Epithelial cell of prostate (primary cell): ENCODE measurements at places on chromosomes 11 and 22.

DNA sequence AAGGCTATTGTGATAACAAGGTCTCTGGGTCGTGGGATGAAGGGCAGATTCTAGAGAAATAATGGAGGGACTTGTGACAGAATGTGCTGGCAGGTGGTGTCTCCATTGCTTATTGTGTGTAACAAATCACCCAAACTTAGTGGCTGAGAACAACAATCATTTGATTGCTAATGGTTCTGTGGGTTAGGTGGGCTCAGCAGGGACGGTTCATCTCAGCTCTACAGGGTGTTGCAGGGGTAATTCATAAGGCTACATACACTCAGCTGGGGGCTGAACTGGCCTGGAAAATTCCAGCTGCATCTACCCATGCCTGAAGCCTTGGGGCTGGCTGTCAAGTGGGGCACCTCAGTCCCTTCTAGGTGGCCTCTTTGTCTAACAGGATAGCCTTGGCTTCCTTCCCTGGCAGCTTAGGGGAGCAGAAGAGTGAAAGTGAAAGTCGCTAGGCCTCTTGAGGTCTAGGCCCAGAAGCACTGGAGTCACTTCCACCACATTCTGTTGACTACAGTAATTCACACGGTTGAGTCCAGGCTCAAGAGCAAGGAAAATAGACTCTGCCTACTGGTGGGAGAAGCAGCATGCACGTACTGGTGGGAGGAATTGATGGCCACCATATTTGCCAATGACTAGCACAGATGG is 308.9 kb downstream of the MN1 start:
- DNase-seq: no peak

- no peak for DNase-seq
Observed at GRCh38 chr11:128194216-128194615, 393.1 kb downstream of the ETS1 start.

DNA sequence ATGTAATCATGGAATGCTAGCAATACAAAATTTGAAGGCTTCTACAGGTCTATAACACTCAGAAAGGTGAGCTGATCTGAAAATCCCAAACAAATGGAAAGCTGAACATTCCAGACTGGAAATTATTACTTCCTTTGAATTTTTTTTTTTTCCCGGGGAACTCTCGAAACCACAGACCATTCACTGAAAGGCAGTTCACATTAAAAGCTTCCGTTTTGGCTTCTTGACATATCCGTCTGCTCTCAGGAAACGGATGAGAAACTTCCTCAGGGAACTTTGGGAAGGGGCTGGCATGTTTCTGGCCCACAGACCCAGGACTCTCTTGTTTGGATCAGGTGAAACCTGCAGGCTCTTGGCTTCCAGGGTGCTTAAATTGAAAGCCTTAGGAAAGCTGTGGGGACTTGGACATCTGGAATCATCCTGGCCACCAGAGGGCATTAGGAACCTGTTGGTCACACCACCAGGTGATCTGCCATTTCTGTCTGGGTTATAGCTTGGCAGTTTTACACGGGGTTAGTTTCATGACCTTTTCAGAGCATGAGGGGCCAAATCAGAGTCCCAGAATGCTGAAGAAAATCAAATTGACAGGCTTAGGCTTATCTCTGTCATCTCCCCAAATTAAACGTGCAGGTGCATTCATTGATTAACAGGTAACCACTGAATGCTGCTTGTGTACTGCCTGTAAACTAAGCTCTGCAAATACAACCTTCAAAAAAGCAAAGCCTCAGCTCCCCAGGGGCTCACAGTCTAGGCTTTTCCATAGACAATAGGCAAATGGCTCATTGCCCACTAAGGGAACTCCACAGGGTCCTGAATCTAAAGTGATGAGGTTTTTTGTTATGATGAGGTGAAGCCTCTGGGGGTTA is 22.7 kb upstream of the GRAMD1B start:
- peak; percentile 20 for DNase-seq

DNA sequence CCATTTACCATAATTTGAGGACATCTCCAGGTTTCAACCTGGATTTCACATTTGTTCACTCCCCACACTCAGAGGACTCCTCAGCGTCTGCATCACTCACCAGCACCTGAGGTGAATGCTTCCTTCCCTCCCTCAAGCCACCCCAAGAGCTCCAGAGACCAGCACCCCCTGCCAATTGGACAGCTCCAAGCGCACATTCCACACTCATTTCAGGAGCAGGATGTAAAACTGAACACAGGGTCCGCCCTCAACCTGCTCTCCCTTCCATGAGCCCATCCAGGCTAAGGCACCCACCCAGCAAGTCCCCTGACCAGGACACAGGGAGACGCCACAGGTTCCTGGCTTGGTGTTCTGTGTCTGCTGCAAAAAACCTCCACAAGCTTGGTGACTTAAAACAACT is 3.9 kb downstream of the SCGB1D1 start:
- DNase-seq: no peak

GRCh38 chr22:30687358-30687757 is 7.3 kb upstream of the OSBP2 start:
- DNase-seq: no peak

DNA sequence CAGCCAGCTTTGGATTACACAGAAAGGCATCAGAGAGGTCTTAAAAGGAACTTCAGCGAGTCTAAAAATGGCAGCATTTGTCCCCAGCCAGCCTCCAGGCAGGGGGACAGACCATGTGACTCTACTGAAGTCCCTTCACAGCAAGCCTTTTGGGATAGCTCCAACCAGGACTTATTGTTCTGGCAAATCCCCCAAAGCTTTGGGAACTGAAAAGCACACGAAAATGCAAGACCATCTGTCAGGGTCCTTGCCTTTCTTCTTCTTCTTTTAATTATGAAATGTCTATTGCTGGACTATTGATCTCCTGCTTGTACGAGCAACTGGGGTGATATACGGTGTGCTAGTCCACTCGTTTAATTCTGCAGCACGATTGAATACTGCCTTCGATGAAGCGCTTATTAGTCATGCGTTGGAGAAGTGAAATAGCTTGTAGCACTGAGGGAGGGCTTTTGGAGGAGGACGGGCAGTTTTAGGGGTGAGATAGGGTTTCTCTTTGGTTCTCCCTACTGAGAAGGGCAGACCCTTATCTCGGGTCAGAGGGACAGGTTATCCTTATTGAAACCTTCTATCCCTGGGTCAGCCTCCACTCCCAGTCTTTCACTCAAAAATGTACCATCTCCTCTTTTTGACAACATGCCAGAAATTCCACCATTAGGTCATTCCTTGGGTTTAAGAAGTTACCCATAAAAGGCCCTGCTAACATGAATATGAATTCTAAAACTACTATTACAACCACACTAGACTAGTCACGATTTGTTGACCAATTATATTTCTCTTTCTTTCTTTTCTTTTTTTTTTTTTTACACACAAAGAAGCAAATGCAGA is 416.4 kb downstream of the MIAT start:
- DNase-seq: no peak

- DNase-seq: no peak
Observed at GRCh38 chr11:133920109-133920990, 36.4 kb downstream of the IGSF9B start.

- DNase-seq: no peak
Observed at GRCh38 chr11:62747475-62748160, 6.3 kb downstream of the ZBTB3 start.

GRCh38 chr22:19994851-19995610 is 21.6 kb downstream of the ARVCF start:
- DNase-seq: no peak

DNA sequence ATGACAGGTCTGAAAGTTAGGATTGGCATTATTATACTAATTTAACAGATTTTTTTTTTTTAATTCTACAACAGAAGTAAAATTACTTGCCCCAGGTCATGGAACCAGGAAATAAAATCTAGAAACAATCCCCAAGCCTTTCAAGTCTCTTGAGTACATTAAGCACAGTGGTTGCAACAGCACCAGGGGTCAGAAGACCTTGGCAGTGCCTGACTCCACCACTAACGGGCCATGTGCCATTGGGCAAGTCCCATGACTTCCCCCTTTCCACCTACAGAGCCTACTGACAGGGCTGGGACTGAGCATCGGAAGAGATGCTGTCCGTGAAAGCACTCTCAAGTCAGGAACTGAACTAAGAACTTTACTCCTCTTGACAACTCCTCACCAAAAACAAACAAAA is 98.6 kb upstream of the AKIP1 start:
- DNase-seq: no peak

- no peak for DNase-seq
Observed at GRCh38 chr11:35618497-35619115, 346 bp downstream of the FJX1 start.

DNA sequence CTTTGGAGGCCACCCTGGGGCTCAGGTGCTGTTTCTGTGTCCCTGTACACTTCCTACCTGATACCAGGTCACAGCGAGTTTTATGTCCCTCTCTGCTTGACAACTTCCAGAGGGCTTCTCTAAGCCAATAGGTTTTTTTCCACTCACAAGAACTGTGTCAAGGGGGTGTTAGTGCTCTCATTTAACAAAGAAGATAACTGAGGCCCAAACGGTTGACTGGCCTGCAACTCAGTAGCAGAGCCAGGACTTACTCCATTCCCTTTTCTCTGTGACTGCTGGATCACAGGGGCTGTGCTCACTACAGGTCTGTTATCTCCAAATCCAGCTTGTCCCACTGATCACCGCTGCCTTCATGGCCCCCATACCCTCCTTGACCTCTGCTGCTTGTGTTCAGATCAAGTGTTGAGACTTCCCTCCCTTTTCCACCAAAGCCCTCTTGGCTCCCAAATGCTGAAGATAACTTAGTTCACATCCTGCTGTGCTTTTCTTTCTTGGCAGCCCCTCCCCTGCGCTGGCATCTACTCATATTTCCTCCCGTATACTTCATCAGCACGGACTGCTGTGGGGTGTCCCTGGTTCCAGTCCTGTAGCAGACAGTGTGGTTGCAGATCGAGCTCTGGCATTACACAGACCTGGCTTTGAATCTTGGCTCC is 41.3 kb downstream of the POU2F3 start:
- DNase-seq: no peak
